Fibroblast of pulmonary artery (primary cell): ENCODE measurements at places on chromosomes 6 and 20.

DNA sequence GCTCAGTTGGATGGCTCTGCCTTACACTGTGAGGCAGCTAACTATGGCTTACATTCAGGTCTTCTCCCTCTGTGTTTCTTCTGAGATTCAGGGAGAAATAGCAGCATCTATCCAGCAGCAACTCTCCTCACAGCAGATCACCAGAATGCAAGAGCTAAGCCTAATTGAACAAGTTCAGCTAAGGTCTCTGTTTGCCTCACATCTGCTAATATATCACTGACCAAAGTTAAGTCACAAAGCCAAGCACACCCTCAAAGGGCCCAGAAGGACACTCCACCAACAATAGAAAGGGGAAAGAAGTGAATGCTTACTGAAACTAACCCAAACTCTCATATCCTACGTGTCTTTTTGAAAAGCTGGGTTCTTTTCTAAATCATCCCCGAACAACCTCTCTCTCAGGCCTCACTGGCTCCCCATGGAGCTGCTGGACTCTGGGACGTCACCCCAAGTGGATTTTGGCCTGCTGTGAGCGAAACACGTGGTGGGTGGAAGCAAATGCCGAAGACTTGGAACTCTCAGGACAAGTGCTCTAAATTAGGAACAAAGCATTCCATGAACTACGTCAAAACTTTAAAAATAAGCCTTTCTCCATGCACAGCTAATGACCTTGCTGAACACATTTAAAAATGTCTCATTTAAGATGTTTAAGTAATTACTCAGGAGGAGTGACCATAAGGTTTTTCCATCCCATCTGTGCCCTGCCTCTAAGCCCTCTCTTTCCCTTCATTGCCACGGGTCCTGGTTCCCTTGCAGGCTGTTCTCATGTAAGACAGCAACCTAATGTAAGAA, 167.5 kb upstream of the PLCB4 start:
- no peak for DNase-seq

DNA sequence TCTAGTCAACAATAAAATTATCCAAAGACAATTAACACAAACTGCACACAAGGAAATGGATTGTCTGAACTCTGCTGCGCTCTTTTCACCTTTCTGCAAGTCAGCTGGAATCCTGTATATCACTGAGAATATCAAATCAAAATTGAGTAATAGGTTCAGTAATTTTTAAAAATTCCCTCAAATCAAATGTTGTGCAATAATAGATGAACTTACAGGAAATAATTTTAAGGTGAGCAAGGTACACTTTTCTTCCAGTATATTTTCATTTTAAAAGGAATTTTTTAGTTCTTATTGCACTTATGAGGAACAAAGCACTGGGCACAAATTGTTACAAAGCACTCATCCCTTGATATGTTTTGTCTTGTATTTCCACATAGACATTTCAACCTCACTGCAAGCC, 1.2 kb downstream of the SAYSD1 start:
- DNase-seq = no peak

- no peak for DNase-seq
These were observed 144.8 kb upstream of the LAMA2 start for GRCh38 chr6:128738112-128738511.

- no peak for DNase-seq
These were observed 540 bp downstream of the SGK2 start for GRCh38 chr20:43559147-43559987.

DNA sequence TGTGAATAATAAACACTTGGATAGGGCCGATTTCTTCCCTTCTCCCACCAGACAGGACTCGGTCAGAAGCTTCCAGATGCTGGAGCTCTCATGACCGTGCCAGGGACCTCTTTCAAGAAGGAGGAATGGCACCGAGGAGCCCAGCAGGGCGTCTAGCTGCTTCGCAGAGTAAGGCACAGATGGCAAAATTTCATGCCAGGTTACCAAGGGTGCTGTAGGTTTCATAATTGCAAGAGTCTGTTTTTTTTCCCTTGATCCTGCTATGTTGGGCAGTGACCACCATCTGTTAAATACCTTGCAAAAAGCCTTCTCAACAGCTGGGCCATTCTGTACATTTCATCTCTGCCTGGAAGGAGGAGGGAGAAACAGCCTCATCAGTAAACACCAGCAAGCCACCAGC, 111.8 kb downstream of the EDN3 start:
- no peak for DNase-seq

DNA sequence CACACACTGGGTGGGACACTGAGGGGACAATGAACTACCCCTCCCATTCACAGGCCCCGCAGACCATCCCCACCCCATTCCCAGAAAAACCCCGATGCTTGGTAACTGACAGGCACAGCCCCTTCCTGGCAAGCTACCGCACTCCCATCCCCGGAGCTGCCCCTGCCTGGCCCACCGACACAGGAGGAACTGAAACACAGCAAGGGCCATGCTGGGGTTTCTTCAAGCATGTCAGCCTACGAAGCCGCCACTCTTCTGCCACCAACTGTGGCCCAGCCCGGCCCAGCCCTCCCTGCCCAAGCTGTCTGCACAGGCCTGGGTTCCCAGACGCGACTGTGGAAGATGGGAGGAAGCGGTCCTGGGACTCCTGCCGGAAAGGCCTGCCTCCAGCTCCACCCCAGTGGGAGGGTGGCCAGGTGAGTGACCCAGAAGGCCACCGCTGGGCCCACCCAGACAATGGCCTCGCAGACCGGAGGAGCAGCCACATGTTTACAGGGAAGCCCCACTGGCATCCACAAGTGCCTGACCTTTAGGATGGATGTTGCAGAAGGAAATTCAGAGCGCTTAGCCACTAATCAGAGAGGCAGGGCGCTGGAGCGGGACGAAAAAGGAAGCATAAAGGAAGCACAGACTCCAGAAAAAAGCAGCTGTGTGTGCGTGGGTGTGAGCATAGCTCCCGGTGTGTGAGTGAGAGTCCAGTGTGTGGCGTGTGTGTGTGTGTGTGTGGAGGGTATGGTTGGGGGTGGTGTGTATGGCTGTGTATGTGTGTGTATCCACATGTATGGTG, 91.6 kb downstream of the PRND start:
- peak; percentile 17 for DNase-seq

DNA sequence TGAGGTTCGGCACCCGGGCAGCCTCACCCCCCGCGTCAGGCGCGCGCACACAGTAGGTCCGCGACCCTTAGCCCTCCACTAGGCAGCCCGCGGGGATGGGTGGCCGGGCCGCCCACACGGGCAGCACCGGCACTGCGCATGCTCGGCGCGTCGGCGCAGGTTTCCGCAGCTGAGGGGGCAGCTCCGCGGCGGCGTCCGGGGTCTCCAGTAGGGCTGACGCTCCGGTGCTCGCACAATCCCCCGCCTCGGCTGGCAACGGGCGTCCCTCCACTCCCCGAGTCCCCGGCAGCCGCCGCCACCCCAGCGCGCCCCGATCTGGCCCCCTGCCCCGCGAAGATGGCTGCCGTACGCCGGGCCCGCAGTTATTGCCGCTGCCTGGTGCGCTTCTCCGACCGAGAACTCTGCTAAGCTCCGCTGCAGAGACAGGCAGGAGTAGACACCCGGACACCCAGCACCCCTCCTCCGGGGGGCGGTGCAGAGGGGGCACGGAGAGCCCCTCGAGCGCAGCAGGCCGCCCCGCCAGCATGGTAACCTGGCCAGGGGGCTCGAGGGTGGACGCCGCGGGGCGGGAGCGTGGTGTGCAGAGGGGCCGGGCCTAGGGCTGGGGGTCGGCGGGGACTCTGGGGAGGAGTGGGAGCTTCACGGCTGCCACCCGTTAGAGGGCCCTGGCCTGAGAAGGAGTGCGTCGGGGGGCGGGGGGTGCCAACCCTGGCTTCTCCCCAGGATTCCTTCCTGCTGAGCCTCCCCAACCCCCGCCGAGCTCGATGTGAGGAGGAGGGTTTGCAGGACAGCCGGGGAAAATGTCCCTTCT, at the start of gene FBXO9:
Gene FBXO9 (plus strand): TSS at position 139 of the 811 bp plus-strand sequence. CDS start 386 bp downstream, at position 525.
- DNase-seq = no peak

DNA sequence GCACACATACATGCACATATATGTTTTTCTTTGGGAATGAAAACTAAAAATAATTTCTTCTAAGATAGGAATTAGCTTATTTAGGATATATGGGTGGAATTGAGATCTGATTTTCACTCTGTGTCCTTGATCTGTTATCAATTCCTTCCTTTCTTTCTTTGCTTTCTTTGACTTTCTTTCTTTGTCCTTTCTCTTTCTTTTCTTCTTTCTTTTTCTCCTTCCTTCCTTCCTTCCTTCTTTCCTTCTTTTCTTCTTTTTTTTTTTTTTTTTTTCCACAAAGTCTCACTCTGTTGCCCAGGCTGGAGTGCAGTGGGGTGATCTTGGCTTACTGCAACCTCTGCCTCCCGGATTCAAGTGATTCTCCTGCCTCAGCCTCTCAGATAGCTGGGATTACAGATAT, 28.1 kb downstream of the PCMT1 start:
- no peak for DNase-seq

- peak; percentile 42 for DNase-seq
These were observed 136.2 kb downstream of the HIVEP1 start for GRCh38 chr6:12148317-12148801.

DNA sequence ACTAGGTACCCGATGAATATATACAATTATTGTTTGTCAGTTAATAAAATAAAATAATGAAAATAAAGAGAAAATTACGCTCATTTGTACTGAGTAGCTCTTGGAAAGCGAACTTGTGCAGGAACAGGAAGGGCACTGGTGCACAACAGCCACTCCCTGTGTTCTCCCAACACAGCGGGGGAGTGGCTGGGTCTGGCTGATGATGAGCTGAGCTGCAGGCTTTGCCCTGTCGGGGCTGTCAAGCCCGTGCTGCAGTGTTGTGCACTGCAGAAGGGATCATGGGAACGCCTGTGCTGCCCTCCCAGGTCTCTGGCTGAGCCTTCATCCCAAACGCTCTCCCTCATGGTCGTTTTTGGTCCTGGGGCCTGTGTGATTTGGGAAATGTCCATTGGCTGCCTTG, 131.7 kb upstream of the MAP3K4 start:
- no peak for DNase-seq

DNA sequence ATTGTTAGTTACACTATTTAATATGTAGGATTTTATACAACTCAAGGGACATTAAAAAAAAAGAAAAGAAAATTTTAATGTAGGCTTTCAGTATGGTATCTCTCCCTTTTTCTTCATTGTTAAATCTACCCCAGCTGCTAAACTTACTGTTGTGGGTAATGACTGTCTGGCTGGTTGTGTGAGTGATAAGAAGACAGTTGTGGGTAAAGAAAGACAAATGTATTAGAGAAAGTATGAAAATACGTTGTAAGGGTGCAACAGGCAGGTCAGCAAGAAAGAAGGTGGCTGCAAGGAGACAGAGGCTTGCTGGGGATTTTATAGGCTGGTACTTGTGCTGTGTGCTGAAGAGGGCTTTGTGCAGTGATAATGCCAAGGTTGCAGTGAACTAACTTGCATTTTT, 91.4 kb upstream of the FOXO3 start:
- no peak for DNase-seq

DNA sequence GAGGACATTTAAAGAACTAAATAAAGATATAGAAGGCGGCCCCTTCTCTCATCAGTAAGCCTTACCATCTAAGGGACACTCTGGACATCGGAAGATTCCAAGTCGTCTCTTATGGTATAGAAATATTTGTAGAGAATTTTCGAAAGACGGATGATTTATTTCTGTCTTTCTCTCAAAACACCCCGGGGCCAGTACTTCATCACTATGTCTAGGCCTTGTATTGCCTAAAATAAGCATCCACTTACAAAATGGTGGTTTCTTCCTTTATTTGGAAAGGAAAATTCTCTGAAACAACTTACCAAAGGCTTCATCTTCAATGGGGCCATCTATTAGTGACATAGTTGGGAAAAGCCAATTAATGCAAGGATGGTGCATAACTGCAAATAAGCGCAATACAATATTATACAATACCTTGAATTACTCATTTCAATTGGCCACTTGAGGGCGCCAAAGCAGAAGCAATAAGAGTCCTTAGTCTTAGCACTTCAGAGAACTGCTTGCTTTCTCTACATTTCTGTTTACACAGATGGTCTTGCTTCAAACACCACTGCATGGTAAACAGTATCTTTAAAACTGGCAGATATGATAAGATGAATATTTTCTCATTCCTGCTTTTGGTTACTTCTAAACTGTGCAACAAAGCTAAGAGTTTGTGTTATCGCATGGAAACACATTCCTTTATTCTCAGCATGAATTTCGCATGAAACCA, 113.2 kb downstream of the VIP start:
- DNase-seq = peak; percentile 85

DNA sequence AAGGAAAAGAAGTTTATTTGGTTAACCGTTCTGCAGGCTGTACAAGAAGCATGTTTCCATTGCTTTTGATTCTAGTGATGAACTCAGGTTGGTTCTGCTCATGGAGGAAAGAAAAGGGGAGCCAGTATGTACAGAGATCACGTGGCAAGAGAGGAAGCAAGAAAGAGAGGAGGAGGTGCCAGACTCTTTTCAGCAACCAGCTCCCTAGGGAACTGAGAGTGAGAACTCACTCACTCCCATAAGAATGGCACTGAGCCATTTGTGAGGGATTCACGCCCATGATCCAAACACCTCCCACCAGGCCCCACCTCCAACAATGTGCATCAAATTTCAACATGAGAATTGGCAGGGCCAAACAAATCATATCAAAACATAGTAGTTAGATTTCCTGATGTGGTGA, 649.1 kb downstream of the EPM2A start:
- peak; percentile 64 for DNase-seq

- no peak for DNase-seq
These were observed 945 bp downstream of the FAXC start for GRCh38 chr6:99348288-99349170.

GRCh38 chr6:26205625-26206574, 118.7 kb downstream of the HFE start:
- peak; percentile 94 for DNase-seq

DNA sequence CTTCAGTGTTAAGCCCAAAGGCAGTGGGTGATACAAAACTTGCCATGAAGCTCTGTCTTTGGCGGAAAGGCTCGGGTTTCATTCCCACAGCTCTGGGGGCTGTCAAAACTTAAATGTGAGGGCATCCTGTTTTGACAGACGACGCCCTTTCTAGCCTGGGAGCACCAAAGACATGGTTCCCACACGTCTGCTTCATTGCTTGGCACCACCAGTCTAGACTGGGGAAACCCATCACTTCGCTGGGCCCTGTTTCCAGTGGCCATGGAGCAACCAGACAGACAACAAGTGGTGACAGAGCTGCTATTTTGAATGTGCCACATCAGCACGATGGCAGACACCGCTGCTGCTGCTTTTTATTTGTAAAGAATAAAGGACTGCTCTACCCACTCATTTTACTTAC, 127.5 kb downstream of the SASH1 start:
- no peak for DNase-seq

GRCh38 chr6:111589366-111589765, 16.3 kb downstream of the TRAF3IP2 start:
- DNase-seq = peak; percentile 91

GRCh38 chr20:62021793-62022385, 43.8 kb downstream of the TAF4 start:
- no peak for DNase-seq

DNA sequence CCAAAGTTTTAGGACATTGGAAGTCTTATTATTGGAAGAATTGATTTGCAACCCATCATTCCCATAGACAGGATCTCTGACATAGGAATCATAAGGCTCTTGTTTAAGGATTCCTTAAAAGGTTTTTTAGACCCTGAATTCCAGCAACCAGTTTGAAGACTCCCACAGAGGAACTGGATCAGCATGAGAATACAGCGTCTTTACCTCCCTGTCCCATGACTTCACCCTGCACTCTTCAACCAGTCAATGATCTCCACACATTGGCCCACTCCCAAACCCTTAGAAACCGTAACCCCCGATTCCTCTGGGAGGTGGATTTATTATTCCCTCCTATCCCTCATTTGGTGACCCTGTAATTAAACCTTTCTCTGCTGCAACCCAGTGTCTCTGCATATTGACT, 150.7 kb upstream of the PLCB4 start:
- no peak for DNase-seq
